ENCODE measurements at places on chromosomes 1 and 21.
A peak's percentile ranks its signal among the peaks of the same experiment; 100 is the strongest.

GRCh38 chr1:66770240-66770639 is 18.0 kb downstream of the DYNLT5 start:
- no peak for DNase-seq

DNA sequence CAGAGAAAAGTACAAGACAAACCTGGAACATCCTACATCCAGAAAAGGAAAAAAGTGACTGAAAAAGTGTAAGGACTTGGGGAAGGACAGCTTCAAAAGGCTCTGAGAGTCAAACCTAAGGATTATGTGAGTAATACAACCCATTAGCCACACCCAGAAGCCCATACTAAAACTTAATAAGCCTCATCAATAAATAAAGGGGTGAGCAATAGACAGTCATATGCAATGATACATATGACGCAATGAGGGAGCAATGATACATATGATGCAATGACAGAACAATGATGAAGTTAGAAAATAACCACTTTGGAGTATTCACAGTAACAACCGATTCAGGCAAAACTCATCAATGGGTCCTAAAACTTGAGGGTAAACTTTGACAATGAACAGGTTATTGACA is 50.1 kb downstream of the BRWD1 start:
- no peak for DNase-seq

- DNase-seq: no peak
Observed at GRCh38 chr1:8395433-8395866, 77.5 kb downstream of the SLC45A1 start.

DNA sequence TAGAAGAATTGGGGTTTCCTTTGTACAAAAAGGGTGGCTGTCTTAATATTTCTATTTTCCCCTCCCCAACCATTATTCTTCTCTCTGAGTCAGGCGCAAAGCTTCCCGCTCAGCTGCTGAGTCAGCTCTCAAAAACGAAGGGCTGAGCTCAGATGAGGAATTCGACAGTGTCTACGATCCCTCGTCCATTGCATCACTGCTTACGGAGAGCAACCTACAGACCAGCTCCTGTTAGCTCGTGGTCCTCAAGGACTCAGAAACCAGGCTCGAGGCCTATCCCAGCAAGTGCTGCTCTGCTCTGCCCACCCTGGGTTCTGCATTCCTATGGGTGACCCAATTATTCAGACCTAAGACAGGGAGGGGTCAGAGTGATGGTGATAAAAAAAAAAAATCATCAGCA is 3.0 kb upstream of the TUFT1 start:
- peak; percentile 95 for DNase-seq

DNA sequence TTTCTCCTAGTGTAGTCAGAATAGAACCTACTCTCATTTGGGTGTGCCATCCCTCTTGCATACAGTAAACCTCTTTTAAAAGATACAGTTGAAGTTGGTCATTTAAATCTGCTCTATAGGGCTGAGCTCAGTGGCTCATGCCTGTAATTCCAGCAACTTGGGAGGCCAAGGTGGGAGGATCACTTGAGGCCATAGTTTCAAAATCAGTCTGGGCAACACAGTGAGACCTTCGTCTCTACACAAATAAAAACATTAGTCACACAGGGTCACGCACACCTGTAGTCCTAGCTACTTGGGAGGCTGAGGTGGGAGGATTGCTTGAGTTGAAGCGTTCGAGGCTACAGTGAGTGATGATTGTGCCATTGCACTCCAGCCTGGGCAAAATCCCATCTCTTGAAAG is 183.8 kb downstream of the LHX8 start:
- no peak for DNase-seq

- DNase-seq: no peak
Observed at GRCh38 chr1:50163680-50164079, 55.0 kb downstream of the ELAVL4 start.

- peak; percentile 26 for DNase-seq
Observed at GRCh38 chr1:10575616-10576015, 100.9 kb downstream of the PEX14 start.

- no peak for DNase-seq
Observed at GRCh38 chr1:220757441-220757840, 9.3 kb downstream of the MTARC2 start.

DNA sequence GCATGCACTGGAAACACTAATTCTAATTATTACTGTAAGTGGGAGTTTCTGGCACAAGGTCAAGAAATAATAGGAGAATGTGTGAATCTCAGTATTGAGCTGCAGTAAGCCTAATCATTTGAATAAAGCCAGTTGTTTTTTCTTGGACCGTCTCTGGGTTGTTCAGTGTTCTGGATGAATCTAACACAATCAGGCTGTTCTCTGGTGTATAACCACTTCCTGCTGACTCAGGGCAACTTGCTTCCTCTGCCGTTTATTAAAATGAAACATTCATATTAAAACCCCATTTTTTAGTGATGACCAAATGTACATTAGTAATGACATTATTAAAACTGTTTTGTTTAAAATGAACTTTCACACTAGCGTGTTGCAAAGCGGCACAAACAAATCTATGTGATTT is 273.1 kb upstream of the SNX7 start:
- peak; percentile 23 for DNase-seq

- no peak for DNase-seq
Observed at GRCh38 chr1:53470584-53470983, 11.4 kb downstream of the DMRTB1 start.

DNA sequence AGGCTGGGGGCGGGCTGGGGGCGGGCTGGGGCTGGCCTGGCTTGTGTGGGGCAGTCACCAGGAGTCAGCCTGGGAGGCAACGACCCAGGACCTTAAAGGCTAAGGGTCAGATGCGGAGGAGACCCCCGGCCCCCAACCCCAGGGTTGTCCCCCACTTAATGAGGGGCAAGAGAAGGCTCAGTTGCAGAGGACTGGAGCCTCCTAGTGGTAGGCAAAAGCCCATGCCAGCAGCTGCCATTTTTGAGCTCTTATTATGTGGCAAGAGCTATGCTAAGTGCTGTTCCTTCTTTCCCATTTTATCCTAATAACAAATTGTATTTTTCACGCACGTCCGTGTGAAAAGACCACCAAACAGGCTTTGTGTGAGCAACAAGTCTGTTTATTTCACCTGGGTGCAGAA is 8.0 kb downstream of the KIAA1614 start:
- no peak for DNase-seq

DNA sequence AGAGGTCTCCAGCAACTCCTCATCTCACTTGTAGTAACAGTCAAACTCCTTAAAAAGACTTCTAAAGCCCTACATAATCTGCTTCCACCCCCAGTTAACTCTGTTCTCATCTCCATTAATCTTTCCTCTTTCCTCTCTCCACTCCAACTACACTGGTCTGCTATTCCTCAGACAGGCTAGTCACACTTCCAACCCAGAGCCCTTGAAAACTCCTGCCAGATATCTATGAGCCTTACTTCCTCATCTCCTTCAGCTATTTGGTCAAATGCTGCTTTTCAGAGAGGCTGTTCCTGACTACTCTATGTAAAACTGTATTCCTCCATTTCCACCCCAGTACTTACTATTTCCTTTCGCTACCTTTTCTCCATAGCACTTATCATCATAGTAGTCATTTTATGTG is 24.4 kb downstream of the PCP4L1 start:
- DNase-seq: no peak

- no peak for DNase-seq
Observed at GRCh38 chr1:8427986-8428385, 110.1 kb downstream of the SLC45A1 start.

DNA sequence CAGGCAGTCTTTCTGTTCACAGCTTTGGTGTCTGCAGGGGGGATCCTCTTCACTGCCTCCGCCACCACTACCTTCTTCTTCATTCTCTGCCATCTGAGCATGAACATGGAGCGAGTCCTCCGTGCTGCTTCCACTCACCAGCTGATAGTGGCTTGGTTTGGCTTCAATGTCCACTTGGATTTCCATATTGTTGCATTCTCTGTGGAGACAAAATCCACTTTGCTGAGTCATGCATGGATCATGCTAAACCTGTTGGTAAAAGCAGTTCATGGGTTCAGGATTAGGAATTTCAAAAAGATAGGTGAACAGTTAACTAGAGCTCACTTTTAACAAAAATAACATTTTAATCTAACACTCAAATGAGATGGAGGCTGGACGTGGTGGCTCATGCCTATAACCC is 27.5 kb downstream of the RNF19B start:
- DNase-seq: no peak

- DNase-seq: no peak
Observed at GRCh38 chr21:41966872-41967621, 13.2 kb upstream of the C2CD2 start.

DNA sequence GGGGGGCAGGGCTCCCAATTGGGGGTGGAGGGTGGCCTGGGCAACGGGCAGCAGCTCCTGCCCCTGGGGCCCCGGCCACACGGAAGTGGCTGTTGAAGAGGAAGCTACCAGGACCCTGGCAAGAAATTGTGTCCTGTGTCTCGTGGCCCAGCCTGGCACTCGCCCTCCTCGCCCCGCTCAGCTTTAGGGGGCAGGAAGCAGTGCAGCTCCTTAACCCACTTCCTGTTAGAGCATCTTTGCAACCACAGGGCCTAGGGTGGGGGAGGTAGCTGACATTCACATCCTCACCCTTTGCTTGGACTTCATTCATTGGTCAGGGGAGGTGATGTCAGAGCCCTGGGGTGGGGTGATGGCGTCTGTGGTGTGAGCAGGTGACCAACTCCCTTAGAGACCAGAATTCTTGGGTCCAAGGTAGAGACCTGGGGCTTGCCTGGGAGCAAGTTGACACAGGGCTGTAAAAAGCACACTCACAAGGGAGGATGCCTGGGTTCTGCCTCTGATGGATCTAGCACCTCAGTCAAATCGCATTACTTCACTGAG is at the start of gene ARHGAP30:
Gene ARHGAP30 (minus strand): TSS at position 161 of the 540 bp plus-strand sequence. CDS start 267 bp downstream, outside the sequence.
- DNase-seq: no peak

- DNase-seq: no peak
Observed at GRCh38 chr1:58908561-58909560, 125.0 kb upstream of the JUN start.

GRCh38 chr1:236638945-236639344 is 34.6 kb upstream of the HEATR1 start:
- DNase-seq: no peak

DNA sequence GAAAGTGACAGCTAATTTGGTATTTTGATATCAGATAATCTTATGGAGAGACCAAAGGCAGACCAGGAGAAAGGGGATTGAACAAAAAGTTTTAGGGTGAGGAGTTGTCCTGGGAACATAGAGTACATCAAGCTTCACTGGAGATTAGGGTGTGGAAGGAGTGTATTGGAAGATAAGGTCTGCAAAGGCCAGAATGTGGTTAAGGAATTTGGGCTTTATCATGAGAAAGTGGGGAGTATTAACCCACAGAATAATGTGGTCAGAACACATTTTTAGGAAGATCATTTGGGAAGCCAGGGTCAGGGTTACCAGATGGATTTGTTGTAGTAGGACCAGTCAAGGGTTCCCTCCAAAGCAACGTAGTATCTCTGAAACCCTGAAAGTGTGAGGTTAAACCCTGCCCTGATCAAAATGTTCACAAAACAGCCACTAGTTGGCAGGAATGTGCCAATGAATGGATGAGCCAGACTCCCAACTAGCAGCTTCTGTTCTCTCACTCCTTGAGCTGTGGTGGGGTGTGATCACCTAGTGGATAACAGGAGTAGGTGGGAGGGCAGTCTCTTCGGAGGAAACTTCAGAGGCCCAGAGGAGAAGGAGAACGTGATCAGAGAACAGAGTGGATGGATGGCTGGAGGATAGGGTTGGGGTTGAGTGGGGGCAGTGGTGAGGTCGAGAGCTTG is 35.8 kb downstream of the SLC2A1 start:
- DNase-seq: no peak

DNA sequence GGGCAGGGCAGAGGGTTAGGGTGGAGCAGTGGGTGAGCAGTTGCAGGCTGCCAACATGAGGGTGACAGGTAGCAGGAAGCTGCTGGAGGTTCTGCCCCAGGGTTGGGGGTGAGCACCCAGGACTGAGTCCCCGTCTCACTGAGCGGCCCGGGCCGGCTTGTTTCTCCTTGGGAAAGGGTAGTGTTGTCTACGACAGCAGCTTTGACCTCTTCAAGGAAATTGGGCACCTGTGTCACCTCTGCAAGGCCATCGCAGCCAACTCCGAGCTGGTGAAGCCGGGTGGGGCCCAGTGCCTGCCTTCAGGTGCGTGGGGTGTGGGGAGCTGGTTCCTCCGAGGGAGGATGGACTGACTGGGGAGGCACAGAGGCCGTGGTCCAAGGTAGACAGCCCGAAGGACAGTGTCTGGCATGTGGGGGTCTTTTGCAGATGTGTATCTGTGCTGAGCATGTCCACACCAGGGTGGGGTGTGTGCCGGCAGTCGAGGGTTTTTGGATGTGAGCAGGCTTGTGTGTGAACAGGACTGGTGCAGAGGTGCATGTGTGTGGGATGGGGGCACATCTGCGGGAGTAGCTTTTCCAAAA is 51.9 kb downstream of the DISP3 start:
- DNase-seq: no peak

GRCh38 chr1:20184481-20184900 is 1.4 kb upstream of the UBXN10 start:
- DNase-seq: no peak

- no peak for DNase-seq
Observed at GRCh38 chr1:24085546-24085945, 26.4 kb downstream of the MYOM3 start.

DNA sequence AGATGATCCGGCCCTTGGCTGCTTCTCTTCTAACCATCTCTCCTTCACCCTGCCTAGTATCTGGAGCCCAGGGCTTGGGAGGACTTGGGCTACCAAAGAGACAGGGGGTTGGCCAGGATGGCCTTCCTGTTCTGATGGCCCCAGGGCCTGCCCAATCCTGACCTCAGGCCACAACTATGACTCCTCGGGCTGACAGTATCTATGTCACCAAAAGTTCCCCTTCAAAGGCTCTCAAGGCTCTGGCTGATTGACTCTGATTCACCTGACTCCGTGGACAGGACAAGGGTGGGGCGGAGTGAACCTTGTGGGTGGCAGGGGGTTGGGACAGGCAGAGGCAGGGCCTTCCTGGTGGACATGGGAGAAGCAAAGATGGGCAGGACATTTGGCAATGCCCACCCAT is 12.7 kb downstream of the MEF2D start:
- DNase-seq: no peak

GRCh38 chr1:93738075-93738622 is 56.5 kb upstream of the BCAR3 start:
- DNase-seq: peak; percentile 72

- DNase-seq: no peak
Observed at GRCh38 chr21:19011451-19011850, 607.9 kb upstream of the TMPRSS15 start.

DNA sequence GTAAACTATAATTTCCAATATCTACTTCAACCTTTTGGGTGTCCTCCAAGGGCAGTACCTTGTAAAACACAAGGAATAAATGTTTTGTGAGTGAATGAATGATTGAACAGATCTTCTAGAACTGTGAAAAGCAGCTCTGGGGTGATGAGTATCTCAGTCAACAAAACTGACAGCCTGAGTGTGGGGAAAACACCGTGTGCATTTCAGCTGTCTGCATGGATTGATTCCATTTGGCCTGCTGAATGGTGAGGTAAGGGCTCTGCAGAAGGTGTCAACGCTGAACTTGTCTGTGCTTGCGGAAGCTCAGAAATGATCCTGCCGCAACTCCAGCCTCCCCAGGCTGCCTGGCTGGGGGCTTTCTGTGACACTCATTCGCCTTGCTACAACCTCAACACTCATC is 7.4 kb upstream of the AGMAT start:
- no peak for DNase-seq
